NCI-H2029 treated with DMSO at 0.1 percent for 48 hours (cell line): ENCODE measurements at places on chromosomes 5 and 9.

DNA sequence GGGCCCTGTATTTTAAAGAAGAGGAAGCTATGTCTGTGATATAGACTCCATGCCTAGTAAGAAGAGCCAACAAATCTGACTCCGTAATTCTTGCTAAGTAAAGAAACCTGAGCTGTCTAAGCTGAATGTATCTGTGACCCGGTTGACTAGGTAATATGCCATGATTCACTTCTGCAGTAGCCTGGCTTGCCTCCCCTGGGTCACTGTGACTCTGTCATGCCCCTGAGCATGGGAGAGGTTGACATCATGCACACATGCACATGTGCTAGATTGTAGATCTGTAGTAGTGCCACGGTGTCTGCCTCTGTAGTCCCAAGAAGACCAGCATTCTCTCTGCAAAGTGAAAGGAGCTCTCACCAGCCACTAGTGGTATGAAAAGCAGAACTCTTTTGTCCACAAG is 9.1 kb downstream of the SLC22A5 start:
- peak; percentile 63 for DNase-seq

- DNase-seq = no peak
Observed at GRCh38 chr9:105760053-105760452, 65.7 kb downstream of the TMEM38B start.

GRCh38 chr5:169416583-169417196 is 115.8 kb upstream of the SLIT3 start:
- DNase-seq = no peak

DNA sequence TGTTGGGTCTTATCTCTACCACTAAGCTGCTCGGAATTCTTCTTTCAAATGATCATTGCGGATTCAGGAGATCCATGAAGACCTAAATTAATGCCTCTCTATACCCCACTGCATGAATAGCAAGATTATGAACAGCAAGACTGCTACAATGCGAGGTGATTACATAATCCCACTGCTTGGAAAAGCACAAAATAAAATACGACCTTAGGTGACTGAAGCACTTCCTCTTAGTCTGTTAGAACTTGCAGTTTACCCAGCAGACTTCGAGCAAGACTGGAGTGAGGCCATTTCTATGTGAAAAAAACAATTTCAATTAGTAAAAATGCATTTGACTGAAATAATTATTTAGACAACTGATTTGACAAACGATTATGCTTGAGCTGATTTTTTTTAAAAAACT is 59.8 kb downstream of the SH3RF2 start:
- DNase-seq = no peak

- DNase-seq = no peak
Observed at GRCh38 chr5:9324348-9325077, 221.4 kb downstream of the SEMA5A start.

DNA sequence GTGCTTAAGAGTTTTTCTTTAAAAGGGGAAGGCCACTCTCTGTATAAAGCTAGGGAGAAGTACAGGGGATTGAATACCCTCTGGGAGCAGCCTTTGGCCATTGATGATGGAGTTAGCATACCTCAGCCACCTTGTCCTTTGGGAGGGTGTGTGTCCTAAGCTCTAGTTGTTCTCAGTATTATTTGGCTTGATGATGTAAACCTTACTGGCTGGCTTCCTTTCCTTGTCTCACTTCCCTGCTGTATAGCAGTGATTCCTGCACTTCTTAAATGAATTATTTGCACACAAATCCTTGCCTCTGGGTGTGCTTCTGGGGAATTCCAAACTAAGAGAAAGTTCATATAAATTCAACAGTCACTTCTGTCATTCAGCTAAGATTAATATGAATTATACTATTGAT is 234.9 kb upstream of the RIOK2 start:
- no peak for DNase-seq

- DNase-seq = no peak
Observed at GRCh38 chr5:74556006-74556405, 84.5 kb downstream of the ENC1 start.

DNA sequence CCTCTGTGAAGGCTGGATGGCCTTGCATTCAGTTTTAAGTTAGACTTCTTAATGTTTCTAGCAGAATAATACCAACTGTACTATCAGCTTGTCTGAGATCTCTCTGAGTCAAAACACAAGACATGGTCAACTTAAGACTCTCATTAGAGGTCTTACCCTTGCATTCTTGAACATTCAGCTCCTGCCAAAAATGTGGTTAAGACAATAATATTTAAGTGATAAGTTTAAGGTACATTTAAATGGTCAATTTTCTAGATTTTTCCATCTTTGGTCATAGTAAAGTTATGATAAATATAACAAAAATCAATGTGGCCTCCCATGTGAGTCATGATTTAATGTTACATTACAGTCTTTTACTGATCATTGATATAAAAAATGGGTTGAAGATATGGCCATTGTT is 75.0 kb downstream of the NR2F1 start:
- DNase-seq = no peak

- DNase-seq = no peak
Observed at GRCh38 chr9:78745331-78745730, 448.4 kb downstream of the PSAT1 start.

- DNase-seq = no peak
Observed at GRCh38 chr5:120749737-120750136, 285.6 kb downstream of the PRR16 start.

- DNase-seq = no peak
Observed at GRCh38 chr5:68565427-68565826, 349.9 kb downstream of the PIK3R1 start.

DNA sequence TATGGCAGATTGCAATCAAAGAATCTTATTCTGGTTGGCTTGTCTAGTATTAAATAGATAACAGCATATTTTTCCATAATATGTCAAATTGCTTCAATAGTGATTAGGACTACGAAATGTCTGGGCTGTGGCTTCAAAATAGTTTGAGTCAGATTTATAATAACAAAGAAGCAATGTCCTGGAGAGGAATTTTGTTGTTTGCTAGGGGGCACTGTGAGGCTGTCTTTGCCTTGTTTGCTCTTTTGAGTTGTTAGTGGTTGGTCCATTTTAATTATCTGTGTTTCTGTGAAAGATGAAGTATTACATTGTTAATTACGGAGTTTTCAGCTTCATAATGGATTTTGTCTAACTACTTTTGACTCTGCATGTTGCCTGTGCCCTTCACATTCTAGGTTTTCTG is 713.6 kb downstream of the TLE4 start:
- DNase-seq = no peak

DNA sequence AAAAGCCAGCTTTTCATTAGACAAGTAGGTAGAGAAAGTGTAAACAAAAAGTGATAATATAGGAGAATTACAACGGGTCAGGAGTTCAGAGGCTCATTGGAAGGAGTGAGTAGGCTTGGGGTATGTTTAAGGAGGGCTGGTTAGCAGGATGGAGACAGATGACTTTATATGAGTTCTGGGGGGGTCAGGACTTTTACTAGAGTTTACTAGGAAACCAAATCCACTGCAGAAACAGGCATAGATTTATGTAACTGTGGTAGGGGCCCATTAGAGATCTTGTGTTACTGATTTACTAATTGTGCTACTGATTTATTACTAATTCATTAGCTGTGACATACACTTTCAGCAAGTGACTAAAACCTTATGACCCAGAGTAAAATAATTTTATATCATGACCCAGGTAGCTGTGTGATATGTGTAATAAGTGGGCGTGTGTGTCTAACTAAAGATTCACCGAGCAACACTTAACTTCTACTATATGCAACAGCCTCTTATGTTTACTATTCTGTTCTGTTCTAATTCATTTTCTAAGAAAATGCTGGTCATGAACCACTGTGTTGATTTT is 73.5 kb downstream of the IQGAP2 start:
- DNase-seq = no peak

GRCh38 chr5:54073131-54073530 is 237.2 kb downstream of the ARL15 start:
- no peak for DNase-seq

DNA sequence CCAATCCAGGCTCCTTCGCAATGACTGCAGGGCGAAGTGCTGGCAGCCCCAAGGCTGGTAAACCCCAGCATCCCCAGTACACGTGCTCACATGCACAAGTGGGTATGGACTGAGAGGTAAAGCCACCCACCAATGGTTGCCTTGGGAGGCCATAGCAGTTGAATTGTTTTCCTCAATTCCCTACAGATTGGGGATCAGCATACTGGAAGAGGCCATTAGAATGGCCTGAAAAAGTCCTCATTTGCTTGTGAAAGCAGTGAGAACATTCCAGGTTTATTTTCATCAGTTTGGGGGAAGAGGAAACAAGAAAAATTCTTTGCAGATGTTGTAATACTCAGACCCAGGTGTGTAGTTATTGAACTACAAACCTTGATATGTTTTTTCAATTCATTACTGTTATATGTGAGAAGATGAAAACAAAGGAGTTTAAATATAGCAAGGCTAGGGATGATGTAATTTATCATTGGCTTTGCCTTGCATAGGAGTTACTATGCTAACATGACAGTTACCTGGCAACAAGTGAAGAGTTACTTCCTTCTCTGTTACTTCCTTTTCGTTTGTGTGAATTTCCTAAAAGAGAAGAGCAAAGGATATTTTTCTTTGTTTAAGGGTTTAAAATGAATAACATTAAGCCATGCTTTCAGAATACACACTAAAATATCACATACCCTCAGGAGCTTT is 36.4 kb downstream of the MTMR12 start:
- peak; percentile 46 for DNase-seq

DNA sequence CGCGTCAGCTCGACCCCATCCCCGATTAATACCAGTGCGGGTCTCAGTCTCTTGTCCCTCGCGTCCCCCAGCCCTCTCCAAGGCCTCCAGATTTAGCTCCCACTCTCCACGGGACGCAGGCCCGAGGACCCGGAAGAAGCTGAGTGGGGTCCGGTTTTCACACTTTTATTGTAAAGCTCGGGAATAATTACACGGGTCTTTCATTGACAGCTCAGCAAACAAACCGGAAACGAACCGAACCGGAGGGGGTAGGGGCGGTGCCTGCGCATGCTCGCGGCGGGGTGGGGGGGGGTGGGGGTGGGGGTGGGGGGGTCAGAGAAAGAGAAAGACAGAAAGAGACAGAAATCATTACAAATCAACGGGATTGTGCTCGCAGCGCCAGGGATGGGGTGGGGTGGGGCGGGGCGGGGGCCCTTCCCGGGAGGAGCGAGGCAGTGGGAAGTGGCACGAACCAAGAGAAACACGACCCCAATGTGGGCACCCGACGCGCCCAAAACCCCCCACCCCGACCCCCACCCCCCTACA is 27.9 kb downstream of the PCDH1 start:
- peak; percentile 62 for DNase-seq
